GM13977 (cell line): ENCODE measurements at places on chromosomes 6 and 20.

GRCh38 chr6:11734861-11735613 lies 43.6 kb downstream of the ADTRP start:
- no peak for DNase-seq

- no peak for DNase-seq
These were observed 463 bp upstream of the SLC22A2 start for GRCh38 chr6:160259143-160259425.

DNA sequence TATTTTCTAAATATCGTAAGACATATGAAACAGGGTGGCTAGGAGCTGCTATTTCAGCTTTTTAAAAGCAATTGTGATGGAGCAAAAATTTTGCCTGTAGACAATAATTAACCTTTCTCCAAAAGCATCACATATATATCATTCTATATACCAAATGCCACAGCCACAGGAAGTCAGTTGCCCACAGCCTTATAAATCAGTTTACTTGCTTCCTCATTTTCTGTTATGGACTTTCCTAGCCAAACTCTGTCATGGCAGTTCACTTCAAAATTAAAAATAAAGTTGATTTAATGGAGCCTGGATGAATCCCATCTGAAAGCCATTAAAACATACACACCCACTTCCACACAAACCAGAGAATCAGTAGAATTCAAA lies 93.4 kb upstream of the NHSL1 start:
- peak; percentile 27 for DNase-seq

- peak; percentile 35 for DNase-seq
These were observed 410 bp downstream of the SYNE1 start for GRCh38 chr6:152636609-152637295.

- peak; percentile 40 for DNase-seq
These were observed 114.5 kb downstream of the SLC22A3 start for GRCh38 chr6:160462551-160463109.

DNA sequence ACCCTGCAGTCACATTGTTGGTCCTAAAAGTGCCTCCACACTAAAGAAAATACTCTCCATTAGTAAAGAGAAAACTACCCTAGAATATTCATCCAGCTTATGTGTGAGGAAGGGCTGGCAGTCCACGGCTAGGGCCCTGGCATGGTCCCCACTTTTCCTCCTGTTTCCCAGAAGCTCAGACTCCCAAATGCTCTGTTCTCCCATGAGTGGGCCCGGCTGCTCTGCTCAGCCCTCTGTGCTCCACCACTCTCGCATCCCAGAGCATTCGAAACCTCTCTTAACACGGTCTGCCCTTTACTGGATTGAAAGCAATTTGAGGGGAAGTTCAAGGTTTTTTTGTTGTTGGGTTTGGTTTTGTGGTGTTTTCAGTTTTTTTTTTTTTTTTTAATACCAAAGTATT lies 61.8 kb downstream of the APCDD1L start:
- DNase-seq: no peak

GRCh38 chr6:137299681-137300080 lies 80.5 kb upstream of the IFNGR1 start:
- DNase-seq: no peak

GRCh38 chr20:4573564-4574355 lies 147.9 kb upstream of the PRND start:
- DNase-seq: no peak

GRCh38 chr20:3633913-3634478 lies 29.2 kb downstream of the GFRA4 start:
- DNase-seq: no peak

DNA sequence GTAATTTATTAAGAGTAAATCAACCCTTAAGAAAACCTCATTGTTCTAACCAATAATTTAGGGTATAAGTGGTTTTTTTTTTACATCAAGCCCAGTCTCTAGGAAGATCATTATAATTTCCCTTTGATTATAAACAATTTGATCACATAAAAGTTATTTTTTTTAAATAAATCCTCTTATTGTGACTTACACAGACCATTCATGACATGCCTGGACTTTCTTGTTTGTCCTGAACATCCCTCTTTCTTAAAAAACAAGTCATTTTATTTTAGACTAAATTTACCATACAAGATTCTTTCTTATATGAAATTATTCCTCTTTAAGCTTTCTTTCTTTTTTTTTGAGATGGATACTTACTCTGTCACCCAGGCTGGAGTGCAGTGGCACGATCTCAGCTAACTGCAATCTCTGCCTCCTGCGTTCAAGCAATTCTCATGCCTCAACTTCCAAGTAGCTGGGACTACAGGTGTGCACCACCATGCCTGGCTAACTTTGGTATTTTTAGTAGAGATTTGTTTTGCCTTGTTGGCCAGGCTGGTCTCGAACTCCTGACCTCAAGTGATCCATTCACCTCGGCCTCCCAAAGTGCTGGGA lies 53.6 kb upstream of the AGPAT4 start:
- no peak for DNase-seq

GRCh38 chr6:2976571-2977085 lies 5.3 kb upstream of the SERPINB6 start:
- no peak for DNase-seq

DNA sequence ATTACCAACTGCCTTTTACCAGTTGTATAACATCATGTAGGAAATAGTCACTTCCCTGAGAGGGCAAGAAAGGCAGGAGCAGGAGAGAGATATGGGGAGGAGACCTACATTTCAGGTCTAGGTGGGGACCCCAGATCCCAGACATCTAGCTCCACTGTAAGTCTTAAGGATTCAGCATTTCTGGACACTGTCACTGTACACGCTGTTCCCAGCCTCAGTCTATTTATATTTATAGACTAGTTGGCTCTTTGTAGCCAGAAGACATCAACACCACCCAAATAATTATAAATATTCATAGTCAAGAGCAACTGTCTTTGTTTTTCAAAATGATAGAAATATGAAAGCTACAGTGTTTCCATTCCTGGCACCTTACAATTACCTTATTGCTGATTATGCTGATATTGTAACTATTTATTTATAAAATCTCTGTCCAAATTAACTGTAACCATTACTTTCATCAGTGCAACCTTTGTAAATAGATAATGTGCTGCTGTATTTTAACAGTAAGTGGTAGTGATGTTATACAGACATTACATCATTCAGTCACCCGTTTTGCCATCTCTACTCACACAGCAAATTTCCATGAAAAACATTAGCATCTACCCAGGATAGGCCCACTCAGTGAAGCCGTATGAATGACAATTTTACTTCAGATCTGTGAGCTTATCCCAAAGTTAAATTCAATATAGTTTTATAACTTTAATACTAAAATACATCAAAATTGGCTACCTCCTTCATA lies 162.8 kb downstream of the PTPRK start:
- no peak for DNase-seq

DNA sequence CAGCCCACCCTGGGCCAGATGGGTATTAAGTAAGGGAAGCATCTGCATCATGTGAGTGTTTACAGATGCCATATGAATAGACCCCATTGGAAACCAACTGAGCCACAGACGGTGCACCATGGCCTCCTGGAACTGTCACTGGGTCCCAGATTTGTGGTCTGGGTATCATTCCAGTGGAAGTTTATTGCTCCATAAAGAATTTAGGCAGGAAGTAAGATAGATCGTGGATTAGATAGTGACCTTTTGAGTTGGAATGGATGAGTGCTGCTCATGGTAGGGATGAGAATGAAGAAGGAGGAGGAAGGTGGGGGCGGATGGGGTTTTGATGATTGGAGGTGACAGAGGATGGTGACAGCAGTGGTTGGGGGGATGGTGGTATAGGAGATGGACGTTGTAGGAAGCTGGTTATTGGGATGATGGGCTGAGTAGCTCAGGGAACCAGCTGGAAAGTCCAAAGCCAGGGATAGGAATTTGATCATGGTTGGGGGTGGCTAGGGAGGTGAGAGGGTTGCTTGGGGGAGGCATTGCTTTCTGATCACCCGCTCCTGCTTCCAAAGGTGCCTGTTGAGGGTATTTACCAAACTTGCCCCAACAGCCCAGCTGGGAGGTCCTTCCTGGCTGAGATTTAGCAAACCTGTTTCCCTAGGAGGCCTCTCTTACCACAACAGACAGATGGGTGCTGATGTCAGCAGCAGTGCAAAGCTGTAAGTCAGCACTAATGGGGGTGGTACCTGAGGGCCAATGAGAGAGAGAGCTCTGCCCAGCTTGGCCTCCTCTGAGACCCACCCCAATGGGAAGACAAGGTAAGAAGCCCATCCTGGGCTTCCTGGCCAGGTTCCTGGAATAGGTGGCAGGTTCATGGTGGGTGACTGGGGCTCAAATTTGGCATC lies 78.0 kb downstream of the VEGFA start:
- DNase-seq: no peak

DNA sequence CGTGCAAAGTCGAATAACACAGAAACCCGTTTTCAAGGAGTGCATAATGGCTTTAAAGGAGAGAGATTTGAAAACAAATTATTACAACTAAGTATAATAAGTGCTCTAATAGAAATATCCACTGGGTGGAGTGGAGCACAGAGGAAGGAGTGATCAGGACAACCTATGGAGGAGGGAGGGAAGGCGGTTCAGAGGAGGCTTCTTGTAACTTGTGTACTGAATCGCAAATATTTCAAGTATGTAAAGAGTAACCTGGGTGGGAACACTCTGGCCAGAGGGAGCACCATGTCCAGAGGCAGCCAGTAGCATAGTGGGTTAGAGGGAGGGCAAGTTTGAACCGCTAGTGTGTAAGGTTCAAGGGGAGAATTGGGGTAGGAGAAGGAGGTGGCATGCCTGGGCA lies 21.6 kb upstream of the TNFAIP3 start:
- DNase-seq: no peak

- no peak for DNase-seq
These were observed 83.1 kb upstream of the TOX2 start for GRCh38 chr20:43831481-43832065.

DNA sequence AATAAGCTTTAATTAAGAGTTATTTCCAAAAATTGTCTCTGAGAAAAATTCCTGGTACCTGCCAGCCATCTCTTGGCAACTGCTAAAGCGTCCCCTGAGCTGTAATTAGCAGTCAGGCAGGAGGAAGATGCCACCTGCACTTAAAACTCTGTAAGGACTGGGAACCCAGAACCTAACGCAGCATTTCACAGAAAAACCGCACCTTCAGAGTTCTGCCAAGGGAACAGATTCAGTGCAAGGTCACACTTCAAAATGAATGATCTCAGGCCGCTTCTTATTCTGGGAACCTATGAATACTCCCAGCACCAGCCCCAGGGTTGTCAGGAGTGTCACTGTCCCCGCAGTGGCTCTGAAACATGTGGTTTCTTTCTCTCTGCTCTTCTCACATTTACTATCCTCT lies 36.7 kb downstream of the INSM1 start:
- no peak for DNase-seq

DNA sequence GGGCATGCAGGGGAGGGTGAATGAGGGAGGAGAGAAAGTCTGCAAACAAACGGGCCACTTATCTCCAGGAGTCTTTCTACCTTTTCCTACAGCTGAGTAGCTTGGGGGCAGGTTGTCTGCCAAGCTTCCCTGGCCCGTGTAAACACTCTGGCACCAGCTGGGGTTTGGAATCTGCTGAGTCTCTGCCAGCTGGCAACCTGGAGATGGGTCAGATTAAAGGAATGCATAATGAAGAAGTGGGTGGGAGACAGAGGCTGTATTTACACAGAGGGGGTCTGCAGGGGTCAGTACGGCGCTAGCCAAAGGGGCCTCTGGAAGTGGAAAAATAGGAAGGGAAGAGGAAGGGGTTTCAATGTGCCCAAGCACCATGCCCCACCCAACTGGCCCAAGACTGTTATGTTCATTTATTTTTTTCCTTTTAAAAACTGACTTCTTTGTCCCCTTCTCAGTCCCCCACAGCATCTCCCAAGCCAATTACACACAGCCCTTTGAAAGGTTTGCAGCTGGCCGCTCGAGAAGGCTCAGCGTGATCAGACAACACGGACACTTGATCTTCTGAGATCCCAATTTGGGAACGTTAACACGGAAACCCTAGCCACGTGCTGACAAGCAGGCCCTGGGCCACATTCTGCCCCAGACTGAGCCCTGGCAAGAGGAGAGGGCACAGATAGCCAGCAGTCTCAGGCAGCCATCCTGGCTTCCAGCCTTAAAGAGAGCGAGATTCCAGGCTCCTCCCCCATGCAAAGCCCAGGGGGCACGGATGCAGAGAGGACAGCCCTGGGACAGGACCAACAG lies 25.2 kb downstream of the TRAM2 start:
- no peak for DNase-seq

GRCh38 chr6:10303608-10304506 lies 111.0 kb downstream of the TFAP2A start:
- DNase-seq: no peak

DNA sequence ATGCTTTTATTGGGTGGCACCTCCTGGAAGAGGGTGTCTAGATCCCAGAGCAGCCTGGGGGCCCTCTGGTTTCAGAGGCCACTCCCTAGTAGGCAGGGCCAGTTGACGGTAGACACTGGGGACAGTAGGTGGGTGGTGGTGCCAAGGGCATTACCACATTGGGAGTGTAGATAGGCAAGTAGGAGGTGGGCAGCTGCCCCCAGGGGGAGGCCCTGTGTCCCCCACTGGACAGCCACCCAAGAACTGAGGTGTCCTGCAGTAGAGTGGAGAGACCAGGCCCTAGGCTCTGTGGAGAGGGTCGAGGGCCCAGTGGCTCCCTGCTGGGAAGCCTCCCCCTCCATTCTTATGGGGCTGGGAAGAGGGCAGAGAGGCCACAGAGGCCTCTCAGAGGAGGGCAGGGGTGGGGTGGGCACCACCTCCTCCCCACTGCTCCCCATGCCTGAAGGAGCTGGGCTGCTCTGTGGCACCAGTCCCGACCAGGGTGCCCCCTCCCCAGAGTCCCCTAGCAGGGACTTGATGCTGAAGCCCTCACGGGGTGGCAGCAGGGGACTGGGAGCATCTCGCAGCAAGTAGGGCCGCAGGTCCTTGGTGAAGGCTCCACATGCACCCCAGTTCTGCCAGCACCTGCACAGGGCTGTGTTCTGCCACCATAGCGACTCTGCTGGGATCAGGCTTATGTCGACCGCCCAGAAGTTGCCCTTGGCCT lies 305.0 kb upstream of the KCNQ5 start:
- DNase-seq: no peak

GRCh38 chr20:20398123-20398522 lies 30.2 kb downstream of the INSM1 start:
- DNase-seq: no peak

GRCh38 chr20:37417617-37418467 lies 71.9 kb downstream of the SRC start:
- no peak for DNase-seq

DNA sequence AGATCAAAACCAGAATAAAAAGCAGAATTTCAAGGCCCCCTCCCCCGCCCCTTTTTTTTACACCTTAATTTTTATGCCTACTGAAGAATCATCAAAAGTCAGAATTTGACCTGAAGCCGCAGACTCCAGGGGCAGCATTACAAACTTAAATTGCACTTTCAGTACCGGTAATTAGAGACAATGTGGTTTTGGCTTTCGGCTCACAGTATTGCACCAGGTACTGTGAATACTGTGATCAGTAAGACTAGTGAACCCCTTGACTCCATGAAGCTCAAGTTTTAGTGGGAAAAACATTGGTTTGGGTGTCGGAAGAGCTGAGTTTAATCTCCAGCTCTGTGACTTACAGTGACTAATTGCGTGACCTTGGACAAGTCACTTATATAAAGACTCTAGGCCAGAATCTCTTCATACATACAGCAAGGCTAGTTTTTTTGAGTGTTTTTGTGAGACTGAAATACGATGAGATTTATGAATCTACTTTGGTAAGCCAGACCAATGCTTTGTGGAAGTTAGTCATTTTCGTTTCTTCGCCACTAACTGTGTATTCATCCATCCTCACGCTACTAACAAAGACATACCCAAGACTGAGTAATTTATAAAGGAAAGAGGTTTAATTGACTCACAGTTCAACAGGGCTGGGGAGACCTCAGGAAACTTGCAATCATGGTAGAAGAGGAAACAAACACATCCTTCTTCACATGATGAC lies 114.7 kb downstream of the SASH1 start:
- no peak for DNase-seq

- DNase-seq: no peak
These were observed 14.9 kb downstream of the TREML2 start for GRCh38 chr6:41186031-41186562.
